NCI-H1417 (cell line): ENCODE measurements at places on chromosomes 3 and 15.

- DNase-seq, result no peak
Measured at GRCh38 chr15:41985236-41986160, 13.1 kb upstream of the EHD4 start.

DNA sequence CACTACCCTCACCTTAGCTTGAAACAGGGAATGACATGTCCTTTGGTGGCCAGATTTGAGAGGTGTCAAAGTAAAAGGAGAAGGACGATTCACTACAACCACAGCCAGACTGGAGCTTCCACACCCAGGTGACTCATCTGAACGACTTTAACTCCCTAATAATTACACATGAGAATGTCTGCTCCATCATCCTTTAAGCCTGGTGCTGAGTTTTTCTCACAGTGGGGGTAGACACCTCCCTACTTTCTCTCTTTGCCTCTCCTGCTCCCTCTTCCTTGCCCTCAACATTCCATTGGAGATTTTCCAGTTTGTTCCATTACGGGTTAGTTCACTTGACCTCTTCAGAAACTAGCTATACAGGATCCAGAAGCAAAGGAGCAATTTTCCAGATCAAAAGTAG is 154.3 kb upstream of the BHLHE40 start:
- DNase-seq, result no peak

GRCh38 chr15:74006774-74007639 is 12.5 kb downstream of the PML start:
- no peak for DNase-seq

- no peak for DNase-seq
Measured at GRCh38 chr3:56131974-56132590, 336.2 kb downstream of the ERC2 start.

GRCh38 chr3:113174801-113175485 is 36.4 kb upstream of the BOC start:
- no peak for DNase-seq

GRCh38 chr3:128875556-128876120 is 3.8 kb upstream of the ACAD9 start:
- DNase-seq, result peak; percentile 37

GRCh38 chr3:126951561-126951960 is 31.4 kb upstream of the PLXNA1 start:
- DNase-seq, result no peak

DNA sequence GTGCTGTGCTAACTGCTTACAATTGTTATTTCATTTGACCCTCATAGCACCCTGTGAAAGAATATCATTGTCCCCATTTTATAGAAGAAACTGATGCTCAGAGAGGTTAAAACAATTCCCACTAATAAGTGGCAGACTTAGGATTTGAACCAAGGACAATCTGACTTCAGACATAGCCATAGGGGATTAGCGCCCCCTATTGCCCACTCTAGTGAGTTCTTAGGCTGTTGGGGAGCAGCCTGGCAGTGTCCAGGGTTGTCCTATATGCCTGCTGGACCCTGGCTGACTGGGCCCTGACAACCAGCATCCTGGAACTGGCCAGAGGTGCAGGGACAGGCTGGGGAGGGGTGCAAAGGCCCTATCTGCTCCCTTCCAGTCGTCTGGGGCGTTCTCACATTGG is 15.4 kb downstream of the DPH3 start:
- DNase-seq, result no peak

- DNase-seq, result no peak
Measured at GRCh38 chr15:84715441-84716035, 401 bp downstream of the SEC11A start.

DNA sequence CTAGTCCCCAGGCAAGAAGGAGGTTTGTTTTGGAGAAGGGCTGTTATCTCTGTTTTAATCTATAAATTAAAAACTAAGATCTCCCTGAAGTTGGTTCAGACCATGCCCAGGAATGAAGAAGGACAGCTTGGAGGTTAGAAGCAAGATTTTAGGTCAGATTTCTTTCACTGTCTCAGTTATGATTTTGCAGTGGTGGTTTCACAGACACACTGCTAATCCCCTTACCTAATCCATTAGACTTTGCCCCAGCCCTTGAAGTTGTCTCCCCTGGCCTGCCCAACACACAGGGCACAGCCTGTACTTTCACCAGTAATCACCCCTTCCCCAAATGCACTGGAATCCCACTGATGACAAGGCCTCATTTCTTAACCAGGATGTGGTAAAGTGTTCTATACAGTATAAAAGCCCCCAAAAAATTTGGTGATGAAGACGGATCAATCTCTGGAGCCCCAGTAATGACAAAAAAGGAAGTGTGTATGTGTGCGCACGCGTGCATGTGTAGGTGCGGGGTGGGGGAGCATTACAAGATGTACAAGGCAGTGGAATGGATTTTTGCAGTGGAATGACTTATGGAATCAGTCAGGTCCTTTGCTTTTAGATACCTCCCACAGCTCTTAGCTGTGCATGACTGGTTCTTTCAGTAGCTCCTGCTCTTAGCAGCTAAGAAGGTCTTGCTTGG is 73.1 kb upstream of the TERB2 start:
- DNase-seq, result no peak

DNA sequence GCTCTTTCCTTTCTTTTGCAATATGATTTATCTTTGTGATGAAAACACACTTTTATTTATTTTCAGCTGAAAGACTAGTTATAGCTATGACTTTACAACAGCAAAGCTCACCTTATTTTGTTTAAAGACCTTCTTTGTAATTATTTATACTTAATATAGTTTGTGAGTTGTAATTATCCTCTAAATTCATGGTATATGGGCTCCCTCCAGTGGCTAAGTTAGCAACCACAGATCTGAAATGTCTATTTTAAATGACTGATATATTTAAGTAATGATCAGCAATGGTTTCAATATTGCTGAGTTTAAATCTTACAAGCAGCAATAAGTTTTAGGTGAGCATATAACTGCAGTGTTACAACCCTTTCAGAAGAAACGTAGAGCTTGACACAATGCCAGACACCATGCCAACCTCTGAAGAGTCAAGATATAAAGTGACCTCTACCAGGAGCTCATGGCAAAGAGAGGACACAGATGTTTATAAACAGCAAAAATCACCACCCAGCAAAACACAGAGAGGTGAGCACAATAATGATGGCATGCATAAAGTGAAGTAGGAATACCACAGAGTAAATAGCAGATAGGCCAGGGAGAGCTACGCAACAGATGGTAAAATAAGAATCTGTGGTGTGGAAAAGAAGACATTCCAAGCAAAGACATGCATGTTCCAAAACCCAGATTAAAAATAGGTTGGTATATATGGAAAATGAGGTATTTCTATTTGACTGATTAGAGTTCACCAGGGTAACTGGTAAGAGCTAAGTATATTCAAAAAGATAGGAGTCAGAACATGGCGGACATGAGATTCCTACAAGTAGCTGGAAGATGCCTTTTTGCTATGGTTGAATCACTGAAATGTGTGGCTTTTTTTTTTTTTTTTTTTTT is 143.7 kb upstream of the ZNF385D start:
- DNase-seq, result no peak

DNA sequence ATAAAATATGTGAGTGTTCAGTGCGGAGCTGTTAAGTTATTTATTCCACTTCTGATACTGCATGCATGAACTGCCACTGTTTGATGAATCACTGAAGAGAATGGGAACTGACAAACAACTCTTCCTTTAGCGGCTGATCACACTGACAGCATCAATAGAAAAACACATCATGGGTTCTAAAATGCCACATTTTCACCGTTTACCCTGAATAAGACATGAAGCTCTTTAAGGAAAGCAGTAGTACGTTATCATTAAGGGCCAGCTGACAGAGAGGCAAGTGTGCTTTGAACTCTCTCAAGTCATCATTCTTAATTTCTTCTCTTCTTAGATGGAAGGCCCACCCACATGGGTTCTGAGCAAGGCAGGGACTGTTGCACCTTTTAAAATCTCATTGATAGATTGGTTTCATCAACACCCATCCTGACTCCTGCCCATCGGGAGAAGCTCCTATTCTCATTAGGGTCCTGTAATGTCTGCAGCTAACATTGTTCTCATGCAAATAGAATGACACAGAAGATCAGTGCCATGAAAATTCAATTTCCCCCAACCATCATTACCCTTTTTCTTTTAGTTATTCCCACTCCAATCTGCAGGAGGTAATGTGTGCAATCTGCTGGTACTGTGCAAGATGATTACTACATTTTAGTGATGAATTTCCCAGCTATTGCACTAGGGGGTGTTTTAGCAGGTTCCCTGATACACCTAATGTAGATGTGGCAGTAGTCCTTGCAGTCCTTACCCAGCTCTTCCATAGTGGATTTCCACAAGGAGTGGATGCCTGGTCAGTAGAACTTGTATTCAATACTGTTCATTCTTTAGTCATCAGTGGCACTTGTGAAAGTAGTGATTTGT is 119.1 kb downstream of the ROBO2 start:
- peak; percentile 5 for DNase-seq

DNA sequence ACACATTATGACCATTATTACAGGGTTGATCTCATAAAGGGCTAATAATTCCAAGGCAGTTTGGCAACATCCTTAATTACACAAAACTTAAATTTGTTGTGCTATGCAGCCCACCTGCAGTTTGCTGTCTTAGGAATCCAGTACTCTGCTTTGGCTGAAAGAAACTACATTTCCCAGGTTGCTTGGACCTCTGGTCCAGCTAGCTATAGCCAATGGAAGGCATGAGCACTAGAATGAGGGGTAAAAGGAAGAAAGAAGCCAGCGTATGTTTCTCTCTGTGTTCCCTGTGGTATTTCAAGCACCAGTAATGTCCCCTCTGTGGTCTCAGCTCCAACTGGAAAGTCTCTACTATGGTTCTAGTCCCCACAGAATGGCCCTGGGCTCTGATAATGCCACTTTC is 84.3 kb upstream of the TSC22D2 start:
- no peak for DNase-seq

GRCh38 chr3:114081037-114081436 is 24.5 kb downstream of the QTRT2 start:
- DNase-seq, result no peak

- DNase-seq, result no peak
Measured at GRCh38 chr3:177567833-177568232, 370.6 kb upstream of the TBL1XR1 start.

GRCh38 chr3:185677146-185677829 is 91.2 kb downstream of the SENP2 start:
- peak; percentile 73 for DNase-seq

GRCh38 chr15:36208868-36209582 is 370.4 kb upstream of the CDIN1 start:
- DNase-seq, result no peak

GRCh38 chr15:74259292-74259648 is 23.1 kb downstream of the CCDC33 start:
- peak; percentile 29 for DNase-seq

DNA sequence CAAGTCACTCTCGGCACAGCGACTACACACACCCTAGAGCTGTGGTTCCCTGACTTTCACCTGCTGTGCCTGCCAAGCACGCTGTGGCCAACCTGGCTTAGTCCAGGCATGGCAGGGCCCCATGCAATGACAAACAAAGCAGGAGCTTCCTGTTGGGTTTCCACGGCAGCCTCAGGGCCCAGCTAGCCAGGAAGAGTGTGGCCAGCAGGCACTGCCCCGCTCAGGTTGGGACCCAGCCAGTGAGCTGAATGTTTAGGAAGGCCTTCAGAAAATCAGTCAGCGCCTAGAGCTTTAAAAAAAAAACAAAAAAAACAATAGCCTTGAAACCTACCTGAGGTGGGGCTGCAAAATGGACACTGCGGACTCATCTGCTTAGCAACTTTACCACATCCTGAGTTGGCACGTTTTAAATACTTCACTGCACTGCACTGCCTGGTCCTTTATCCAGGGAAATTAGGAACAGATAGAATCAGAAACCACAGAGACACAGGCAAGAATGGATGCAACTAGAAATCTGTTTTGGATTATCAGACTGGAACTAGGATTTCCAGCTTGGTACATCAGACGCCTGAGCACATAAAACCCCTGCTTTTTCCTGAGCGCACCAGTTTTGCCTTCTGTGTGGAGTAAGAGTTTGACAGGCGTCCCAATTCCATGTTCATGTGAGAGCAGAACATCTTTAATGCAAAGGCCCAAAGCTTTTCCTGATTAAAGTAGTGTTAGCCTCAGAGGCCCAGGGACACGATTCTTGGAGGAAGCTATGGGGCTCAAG is 36.2 kb upstream of the LDHAL6B start:
- DNase-seq, result peak; percentile 17

- no peak for DNase-seq
Measured at GRCh38 chr3:27352047-27352446, 17.1 kb downstream of the NEK10 start.

DNA sequence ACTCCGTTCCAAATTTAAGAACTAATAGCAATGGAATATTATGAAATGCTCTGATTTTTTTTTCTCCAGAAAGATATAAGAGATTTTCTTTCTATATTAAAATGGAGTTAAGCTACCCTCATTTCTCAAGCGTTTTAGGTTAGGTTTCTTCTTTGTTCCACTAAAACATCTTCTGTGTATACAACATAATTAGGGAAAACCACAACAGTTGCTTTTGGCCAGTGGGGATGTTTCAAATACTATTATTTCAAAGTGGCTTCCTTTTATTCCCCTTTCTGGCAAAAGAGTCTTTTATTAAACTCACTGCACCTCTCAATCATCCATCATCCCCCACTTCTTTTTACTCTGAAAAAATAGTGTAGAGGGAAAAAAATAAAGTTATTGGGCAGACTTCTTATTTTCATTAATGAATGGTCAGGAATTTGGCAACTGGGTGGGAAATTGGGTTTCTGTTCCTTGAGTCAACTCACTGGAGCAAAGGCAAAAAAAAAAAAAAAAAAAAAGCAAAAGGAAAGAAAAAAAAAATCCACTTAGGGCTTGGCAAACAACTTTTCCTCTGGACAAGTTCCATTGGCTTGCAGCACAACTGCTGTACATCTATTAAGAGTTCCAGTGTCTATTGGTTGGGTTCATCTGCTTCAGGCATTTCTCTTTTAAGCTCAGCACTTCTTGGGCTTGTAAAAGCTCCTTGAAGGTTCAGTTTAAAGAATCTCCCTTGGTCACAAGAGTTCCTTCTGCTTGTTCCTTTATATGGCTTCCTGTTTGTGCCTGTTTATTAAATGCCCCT is 963.4 kb downstream of the ROBO1 start:
- no peak for DNase-seq

DNA sequence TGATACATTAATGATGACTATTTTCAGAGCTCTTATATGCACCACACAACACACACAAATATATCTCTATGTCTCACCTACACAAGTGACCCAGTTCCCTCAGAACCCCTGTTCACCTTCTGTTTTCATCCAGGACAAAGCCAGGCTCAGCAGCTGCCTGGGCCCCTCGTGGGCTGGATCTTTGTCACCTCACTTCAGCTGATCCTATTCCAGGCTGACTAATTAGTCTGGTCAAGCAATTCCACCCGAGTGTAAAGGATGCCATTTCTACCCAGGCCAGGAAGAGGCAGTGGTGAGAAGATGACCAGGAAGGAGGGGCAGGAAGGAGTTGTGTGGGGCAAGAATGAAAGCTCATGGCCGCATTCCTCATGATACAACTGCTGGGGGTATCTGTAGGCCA is 62.3 kb downstream of the DHX30 start:
- DNase-seq, result no peak

- DNase-seq, result peak; percentile 4
Measured at GRCh38 chr3:65004795-65005295, 317.0 kb upstream of the ADAMTS9 start.

- no peak for DNase-seq
Measured at GRCh38 chr3:119794971-119795612, 13.2 kb downstream of the NR1I2 start.
